Gastroesophageal sphincter (tissue), 4 donors: ENCODE measurements at places on chromosomes 12 and 14. TPM values are rescaled to one million over a fixed set of nuclear protein-coding genes. Genes with fewer than 3 reads are reported as not detected.

The DHRS2 gene
- not detected for total RNA-seq

The RASSF9 gene
- 2.0 TPM for total RNA-seq

The P2RX2 gene
- 0.47 TPM for total RNA-seq

The CHURC1 gene
- total RNA-seq = 108 TPM
